Smooth muscle cell of the coronary artery (primary cell): ENCODE measurements at places on chromosomes 11 and 22. TPM values are rescaled to one million over a fixed set of nuclear protein-coding genes. Genes with fewer than 3 reads are reported as not detected.

SCGB1A1 gene
- total RNA-seq = not detected in 2 replicates

TESMIN gene
- 0.08 TPM in 1 of 2 replicates, not detected in the other for total RNA-seq

POU2AF2 gene
- not detected in 2 replicates for total RNA-seq

RCN1 gene
- 240 and 290 TPM in 2 replicates for total RNA-seq

SLC15A3 gene
- total RNA-seq = 8.8 and 34.5 TPM in 2 replicates

TSPAN32 gene
- 0.12 TPM in 1 of 2 replicates, not detected in the other for total RNA-seq

CCDC81 gene
- total RNA-seq = under 0.01 and 0.83 TPM in 2 replicates

SMIM35 gene
- total RNA-seq = not detected in 2 replicates

C11orf42 gene
- total RNA-seq = not detected in 2 replicates

CALCB gene
- not detected in 2 replicates for total RNA-seq

SMIM38 gene
- 0.08 and 0.35 TPM in 2 replicates for total RNA-seq

SMARCB1 gene
- 18.0 and 21.5 TPM in 2 replicates for total RNA-seq
